Type B pancreatic cell (in vitro differentiated cells): ENCODE measurements at places on chromosomes 13 and 19. TPM values are rescaled to one million over a fixed set of nuclear protein-coding genes. Genes with fewer than 3 reads are reported as not detected.

SLC25A41 gene
- 1.0 and 1.1 TPM in 2 replicates for total RNA-seq

FAM124A gene
- total RNA-seq: 0.76 and 4.5 TPM in 2 replicates

TMIGD2 gene
- not detected in 2 replicates for total RNA-seq

PRR20E gene
- total RNA-seq: not detected in 2 replicates

GARIN5B gene
- not detected in 2 replicates for total RNA-seq

ZNF540 gene
- 1.1 and 2.3 TPM in 2 replicates for total RNA-seq

CPT1C gene
- 7.8 and 65.0 TPM in 2 replicates for total RNA-seq

CNN1 gene
- total RNA-seq: 2.3 and 7.9 TPM in 2 replicates

SPRY2 gene
- 48.3 and 48.7 TPM in 2 replicates for total RNA-seq

CPB2 gene
- 0.19 and 0.31 TPM in 2 replicates for total RNA-seq

LILRB3 gene
- not detected in 2 replicates for total RNA-seq

ANGPTL8 gene
- not detected in 2 replicates for total RNA-seq

FXYD1 gene
- 2.0 and 5.3 TPM in 2 replicates for total RNA-seq

GDF15 gene
- 102 and 106 TPM in 2 replicates for total RNA-seq

CACNG6 gene
- 0.27 and 0.98 TPM in 2 replicates for total RNA-seq

FOSB gene
- 28.4 and 178 TPM in 2 replicates for total RNA-seq

ZNF724 gene
- 9.0 and 19.9 TPM in 2 replicates for total RNA-seq

HPN gene
- total RNA-seq: 15.1 and 17.1 TPM in 2 replicates

CGB1 gene
- total RNA-seq: not detected in 2 replicates

GNG8 gene
- total RNA-seq: 2.4 TPM in 1 of 2 replicates, not detected in the other

ADAMTSL5 gene
- total RNA-seq: 3.4 and 10.6 TPM in 2 replicates

TMEM255B gene
- 0.92 and 1.9 TPM in 2 replicates for total RNA-seq

ZNF471 gene
- 0.05 TPM in 1 of 2 replicates, not detected in the other for total RNA-seq

CEACAM20 gene
- total RNA-seq: 2.3 TPM in 1 of 2 replicates, not detected in the other

TUBA3C gene
- not detected in 2 replicates for total RNA-seq

CYP2F1 gene
- total RNA-seq: not detected in 2 replicates

MYADM gene
- 69.5 and 73.5 TPM in 2 replicates for total RNA-seq

KANK3 gene
- 1.6 and 3.1 TPM in 2 replicates for total RNA-seq

KIRREL2 gene
- total RNA-seq: 3.3 and 3.5 TPM in 2 replicates

COMP gene
- 0.12 and 0.43 TPM in 2 replicates for total RNA-seq

ZNF600 gene
- 12.5 and 28.8 TPM in 2 replicates for total RNA-seq

CEACAM3 gene
- not detected in 2 replicates for total RNA-seq

PTPRH gene
- 3.9 and 4.3 TPM in 2 replicates for total RNA-seq

OR7A5 gene
- total RNA-seq: not detected in 2 replicates

KISS1R gene
- 1.2 and 2.2 TPM in 2 replicates for total RNA-seq

FAM216B gene
- 0.07 TPM in 1 of 2 replicates, not detected in the other for total RNA-seq

MEDAG gene
- total RNA-seq: 0.36 and 0.40 TPM in 2 replicates

SIGLEC5 gene
- total RNA-seq: not detected in 2 replicates

TMEM150B gene
- 1.2 and 1.6 TPM in 2 replicates for total RNA-seq

ATP11A gene
- 70.9 and 97.6 TPM in 2 replicates for total RNA-seq

SMG9 gene
- total RNA-seq: 44.5 and 64.9 TPM in 2 replicates

EMP3 gene
- 3.8 and 47.8 TPM in 2 replicates for total RNA-seq

RXFP2 gene
- total RNA-seq: 0.80 TPM in 1 of 2 replicates, not detected in the other

KLF1 gene
- total RNA-seq: not detected in 2 replicates
